ENCODE measurements at places on chromosomes 6 and 20.

DNA sequence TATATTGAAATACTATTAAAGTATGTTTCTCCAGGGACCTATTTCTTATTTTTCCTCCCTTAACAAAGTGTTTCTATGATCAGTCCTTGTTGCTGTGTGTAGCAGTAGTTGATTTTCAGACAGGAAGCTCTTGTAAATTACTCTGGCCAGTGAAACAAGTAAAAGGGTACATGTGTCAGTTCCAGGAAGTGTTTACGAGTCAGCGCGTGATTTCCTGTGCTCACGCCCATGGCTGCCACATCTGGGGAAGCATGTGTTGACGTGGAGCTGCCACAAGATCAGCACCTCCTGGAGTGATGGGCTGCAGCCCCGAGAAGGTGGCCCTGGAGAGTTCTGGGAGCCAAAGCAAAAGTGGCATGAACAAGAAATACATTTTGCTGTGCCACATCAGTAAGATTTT lies 38.6 kb upstream of the GGTLC1 start:
- DNase-seq = peak; percentile 10

DNA sequence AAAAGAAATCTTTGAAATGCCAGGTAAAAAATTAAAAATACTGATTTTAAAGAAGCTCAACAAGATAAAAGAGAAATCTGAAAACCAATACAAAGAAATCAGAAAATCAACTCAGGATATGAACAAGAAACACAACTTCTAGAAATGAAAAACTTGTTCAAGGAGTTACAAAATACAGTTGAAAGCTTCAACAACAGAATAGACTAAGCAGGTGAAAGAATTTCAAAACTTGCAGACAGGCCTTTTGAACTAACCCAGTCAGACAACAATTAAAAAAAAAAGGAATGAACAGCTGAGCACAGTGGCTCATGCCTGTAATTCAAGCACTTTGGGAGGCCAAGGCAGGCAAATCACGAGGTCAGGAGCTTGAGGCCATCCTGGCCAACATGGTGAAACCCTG lies 57.8 kb downstream of the PDSS2 start:
- no peak for DNase-seq

GRCh38 chr20:3277686-3278465 lies 38.9 kb upstream of the SLC4A11 start:
- no peak for DNase-seq

GRCh38 chr6:162336359-162336758 lies 391.2 kb downstream of the PRKN start:
- no peak for DNase-seq

GRCh38 chr6:18577491-18577890 lies 190.3 kb downstream of the RNF144B start:
- no peak for DNase-seq

DNA sequence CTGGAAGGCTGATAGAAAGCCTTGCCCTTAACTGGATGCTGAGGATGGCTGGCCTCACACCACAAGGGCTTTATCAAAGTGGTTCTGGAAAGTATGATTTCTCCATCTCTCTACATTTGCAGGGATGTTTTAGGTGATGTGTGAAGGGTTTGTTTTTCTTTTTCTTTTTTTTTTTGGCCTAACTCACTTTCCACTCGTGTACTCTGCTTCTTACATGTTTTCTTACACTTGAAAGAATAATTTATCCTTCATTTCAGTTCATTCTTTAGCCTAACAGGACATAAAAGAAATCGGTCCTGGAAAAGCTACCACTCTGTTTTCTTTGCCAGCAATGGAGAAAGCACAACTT lies 41.2 kb downstream of the ISM1 start:
- DNase-seq = no peak

- DNase-seq = no peak
These were observed 57.6 kb upstream of the FOXP4 start for GRCh38 chr6:41488433-41489119.

DNA sequence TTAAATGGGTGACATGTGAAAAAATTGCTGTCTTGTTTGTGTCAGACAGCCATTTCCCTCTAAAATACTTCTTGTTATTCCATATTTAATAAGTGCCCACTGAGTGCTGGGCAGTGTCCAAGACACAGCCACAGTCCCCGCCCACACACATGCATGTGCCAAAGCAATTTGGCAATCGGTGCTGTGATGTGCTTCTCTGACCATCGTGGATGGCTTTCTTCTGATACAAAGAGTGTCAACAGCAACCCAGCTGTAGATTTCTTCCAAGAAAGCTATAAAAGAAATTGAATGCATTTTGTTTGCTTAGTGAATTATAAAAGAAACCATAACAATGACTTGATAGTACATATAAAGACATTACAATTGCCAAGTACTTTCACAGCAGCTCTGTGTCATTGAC lies 140.5 kb upstream of the ATXN1 start:
- DNase-seq = no peak

DNA sequence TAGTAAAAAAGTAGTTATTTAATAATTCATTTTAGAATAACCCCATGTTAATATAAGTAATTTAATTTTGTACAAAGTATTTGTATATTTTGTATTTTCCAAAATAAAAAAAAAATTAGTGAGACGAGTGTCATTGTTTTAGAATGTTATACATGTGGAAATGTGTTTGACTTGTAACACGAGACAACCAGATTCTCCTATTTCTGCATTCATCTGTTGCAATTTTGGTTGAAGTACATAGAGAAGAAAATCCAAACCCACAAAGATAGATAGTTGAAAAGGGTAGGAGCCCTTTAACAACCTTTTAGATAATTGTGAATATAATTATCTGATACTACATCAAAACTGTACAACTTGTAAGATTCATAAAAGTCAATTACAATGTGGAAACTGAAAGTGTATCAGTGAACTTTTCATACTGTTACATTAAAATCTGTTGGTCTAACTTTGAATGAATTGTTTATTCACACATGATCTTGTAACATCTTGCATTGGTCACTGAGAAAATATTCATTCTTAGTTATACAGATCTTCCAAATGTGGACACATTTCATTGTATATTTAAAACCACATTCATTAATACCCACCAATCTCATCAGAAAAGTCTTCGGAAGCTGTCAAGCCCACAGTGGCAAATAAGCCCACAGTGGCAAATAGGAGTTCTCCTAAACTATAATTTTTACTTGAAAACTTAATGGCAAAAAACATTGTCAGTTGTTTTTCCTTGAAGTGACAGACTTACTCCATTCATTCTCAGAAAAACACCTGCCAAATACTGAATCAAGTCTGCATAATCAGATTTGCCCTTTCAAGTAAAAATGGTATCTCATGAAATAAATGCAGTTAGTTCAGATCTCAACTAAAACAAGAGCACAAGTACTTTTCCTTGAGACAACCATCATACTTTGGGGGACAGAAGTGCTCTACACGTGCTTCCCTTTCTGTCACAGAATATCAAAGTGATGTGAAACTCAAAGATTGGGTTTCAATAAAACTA lies 52.8 kb downstream of the FKBP5 start:
- DNase-seq = no peak

DNA sequence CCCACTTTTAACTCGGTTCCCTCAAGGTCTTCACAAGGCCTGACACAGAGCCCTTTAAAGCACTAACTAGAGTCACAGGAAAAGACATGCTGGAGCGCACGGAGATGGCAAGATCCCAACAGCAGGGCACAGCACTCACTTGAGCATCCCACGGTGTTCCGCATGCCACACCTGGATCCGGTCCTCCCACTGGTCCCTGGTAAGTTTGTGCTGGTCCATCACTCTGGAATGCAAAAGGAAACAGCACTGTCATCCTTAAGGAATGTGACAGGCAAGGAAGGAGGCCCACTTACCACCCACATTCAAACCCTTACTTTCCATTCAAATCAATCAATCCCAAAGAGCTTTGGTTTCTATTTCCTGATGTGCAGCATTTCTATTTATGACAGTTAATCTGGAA lies 34.7 kb downstream of the EZR start:
- no peak for DNase-seq

DNA sequence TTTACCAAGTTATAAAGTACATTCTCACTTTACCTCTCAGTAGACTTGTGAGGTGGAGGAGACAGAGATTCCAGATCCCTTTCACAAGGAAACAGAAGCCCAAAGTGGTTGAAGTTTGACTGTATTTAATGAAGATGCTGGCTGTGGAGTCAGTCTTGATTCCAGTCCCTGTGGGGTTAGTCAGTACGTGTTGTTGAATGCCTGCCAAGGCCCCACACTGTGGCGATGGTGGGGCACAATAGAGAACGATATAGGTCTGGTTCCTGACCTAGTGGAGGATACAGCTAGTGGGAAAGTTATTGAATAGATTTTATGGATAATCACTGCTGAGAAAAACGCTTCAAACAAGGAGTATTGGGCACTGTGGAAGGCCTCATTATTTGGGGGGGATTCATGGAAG lies 71.4 kb downstream of the LRRC1 start:
- DNase-seq = no peak

- DNase-seq = no peak
These were observed 95.3 kb downstream of the MDGA1 start for GRCh38 chr6:37602346-37602745.

- DNase-seq = no peak
These were observed 260.9 kb downstream of the TENT5A start for GRCh38 chr6:81491454-81492101.

DNA sequence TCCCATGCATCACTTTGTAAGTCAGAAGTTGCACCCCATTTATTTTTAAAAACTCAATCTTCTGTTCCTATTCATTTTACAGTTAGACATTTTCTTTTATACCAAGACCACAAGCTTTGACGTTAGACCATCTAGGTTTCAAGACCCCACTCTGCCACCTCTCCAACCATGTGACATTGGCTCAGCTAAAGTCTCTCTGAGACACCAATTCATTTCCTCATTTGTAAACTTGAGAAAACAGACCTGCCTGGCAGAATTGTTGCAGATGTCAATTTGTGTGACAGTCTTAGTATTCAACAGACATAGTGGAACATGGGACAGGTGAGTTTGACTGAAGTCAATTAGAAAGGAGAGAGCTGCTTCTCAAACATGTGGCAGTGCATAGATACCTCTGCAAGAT lies 55.6 kb upstream of the CSE1L start:
- no peak for DNase-seq

GRCh38 chr6:74066168-74066871 lies 370.3 kb downstream of the CD109 start:
- DNase-seq = no peak

GRCh38 chr6:25682324-25682723 lies 30.3 kb downstream of the SCGN start:
- no peak for DNase-seq

- no peak for DNase-seq
These were observed 549.4 kb downstream of the COL12A1 start for GRCh38 chr6:74656453-74656852.

GRCh38 chr6:141963543-141964295 lies 169.0 kb upstream of the GJE1 start:
- DNase-seq = no peak

GRCh38 chr20:2618815-2619214 lies 33.6 kb upstream of the NOP56 start:
- no peak for DNase-seq

GRCh38 chr6:92790381-92790780 lies 629.0 kb downstream of the EPHA7 start:
- DNase-seq = no peak

DNA sequence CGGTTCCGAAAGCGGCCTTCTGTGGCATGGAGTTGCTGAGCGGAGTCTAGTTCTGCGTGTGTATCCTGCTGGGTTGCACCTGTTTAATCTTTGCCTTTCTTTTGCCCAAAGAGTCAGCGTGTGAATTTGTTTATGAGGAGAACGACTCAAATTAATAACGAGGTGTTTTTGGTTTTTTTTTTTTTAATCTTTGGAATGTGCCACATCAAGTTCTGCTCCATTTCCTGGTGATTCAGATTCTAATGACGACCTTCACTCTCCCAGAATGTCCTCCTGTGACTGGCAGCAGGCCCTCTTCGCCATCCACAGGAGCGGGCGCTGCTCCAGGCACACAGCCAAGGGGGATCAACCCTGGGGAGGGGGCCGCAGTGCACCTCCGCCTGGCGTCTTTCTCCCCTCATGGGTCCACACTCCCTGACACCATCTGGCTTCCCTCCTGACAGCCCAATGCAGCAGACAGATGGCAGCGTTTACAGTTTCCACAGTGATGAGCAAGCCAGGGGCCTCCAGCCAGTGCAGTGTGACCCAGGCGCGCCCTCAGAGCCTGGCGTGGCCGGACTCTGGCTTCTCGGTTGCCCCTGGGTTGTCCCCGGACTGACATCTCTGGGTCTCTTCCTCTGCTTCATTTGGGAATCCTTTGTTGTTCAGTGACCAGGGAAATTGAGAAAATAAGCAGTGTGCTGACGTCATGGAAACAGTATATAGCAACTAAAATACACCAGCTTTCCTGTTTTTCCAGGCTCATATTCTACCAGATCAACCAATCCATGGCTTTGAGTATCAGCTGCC lies 27.5 kb upstream of the AFDN start:
- peak; percentile 27 for DNase-seq

DNA sequence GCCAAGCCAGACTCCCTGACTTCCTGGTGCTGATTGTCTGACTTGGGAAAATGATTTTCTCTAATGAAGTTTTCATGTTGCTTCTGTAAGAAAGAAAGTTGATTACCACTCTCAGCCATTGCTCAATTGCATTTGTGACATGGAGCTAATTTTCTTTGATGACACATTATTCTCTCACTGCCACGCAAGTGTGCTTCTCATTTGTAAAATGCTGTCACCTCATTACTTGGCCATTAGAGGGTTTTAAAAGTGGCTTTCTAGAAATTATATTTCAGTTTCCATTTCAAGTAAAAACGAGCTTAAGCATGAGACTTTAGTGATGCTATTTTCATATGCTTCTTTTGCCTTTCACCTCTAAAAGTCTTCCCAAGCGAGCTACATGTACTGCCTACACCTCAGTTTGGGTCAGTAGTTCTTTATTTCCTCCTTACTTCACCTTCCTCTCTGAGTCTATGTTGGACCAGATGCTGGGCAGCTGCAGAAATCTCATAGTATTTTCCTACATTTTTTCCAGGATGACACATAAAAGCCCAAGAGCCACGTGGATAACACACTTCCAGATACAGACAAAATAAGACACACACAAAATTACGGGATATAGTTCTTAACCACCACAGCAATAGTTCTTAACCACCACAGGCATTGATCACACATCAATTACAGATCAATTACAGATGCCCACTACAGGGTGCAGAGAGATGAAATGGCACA lies 6.3 kb upstream of the FAM210B start:
- DNase-seq = no peak

- no peak for DNase-seq
These were observed 49.5 kb downstream of the TRERF1 start for GRCh38 chr6:42402184-42402583.

DNA sequence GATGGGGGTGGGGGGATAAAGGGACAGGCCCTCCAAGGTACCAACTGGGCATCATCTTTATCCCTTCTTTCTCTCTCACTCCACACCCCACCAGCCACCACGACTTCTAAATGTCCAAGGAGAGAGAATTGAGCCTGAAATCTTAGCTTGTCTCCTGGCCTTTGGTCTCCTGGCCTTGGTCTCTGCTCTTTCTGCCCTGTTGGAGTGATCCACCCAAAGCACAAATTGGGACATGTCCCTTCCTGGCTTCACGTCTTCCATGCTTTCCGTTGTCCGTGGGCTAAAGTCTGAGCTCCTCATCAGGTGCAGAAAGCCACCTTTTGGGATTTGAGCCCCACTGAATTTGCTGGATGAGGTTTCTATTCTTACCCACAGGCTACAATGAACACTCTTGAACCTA lies 8.4 kb downstream of the ADIG start:
- no peak for DNase-seq

GRCh38 chr20:31595380-31595653 lies 9.8 kb upstream of the ID1 start:
- DNase-seq = no peak

- no peak for DNase-seq
These were observed 26.5 kb downstream of the LBP start for GRCh38 chr20:38372806-38373205.

- DNase-seq = no peak
These were observed 1012.1 kb downstream of the KIF16B start for GRCh38 chr20:15561070-15561569.

Data from C1 segment of cervical spinal cord (tissue), 14 donors.